Right cardiac atrium (tissue), 5 donors: ENCODE measurements at places on chromosomes 4 and X. TPM values are rescaled to one million over a fixed set of nuclear protein-coding genes. Genes with fewer than 3 reads are reported as not detected.

The PCDH19 gene
- polyA plus RNA-seq = 0.25 TPM

The DCX gene
- polyA plus RNA-seq = not detected

The HSFX2 gene
- 0.77 TPM for polyA plus RNA-seq

The SPP1 gene
- polyA plus RNA-seq = 20.9 TPM

The FAM9B gene
- not detected for polyA plus RNA-seq

The TLR1 gene
- polyA plus RNA-seq = 1.1 TPM

The PPP2R2C gene
- polyA plus RNA-seq = 2.8 TPM

The GAGE12F gene
- polyA plus RNA-seq = not detected

The TASL gene
- 0.11 TPM for polyA plus RNA-seq

The SCML2 gene
- polyA plus RNA-seq = 1.7 TPM

The ITGB1BP2 gene
- polyA plus RNA-seq = 186 TPM

The GNL3L gene
- polyA plus RNA-seq = 10.0 TPM

The SPARCL1 gene
- 492 TPM for polyA plus RNA-seq

The TMPRSS11E gene
- not detected for polyA plus RNA-seq

The SPANXA1 gene
- polyA plus RNA-seq = not detected

The RBM47 gene
- 0.97 TPM for polyA plus RNA-seq

The HSFX3 gene
- not detected for polyA plus RNA-seq

The TACR3 gene
- polyA plus RNA-seq = not detected

The DDIT4L gene
- 2.3 TPM for polyA plus RNA-seq

The MAGEB10 gene
- not detected for polyA plus RNA-seq

The ANXA5 gene
- polyA plus RNA-seq = 168 TPM

The DRD5 gene
- 0.07 TPM for polyA plus RNA-seq

The TLR7 gene
- polyA plus RNA-seq = 0.02 TPM

The WNK3 gene
- 0.45 TPM for polyA plus RNA-seq

The CD99L2 gene
- polyA plus RNA-seq = 70.0 TPM

The ELMOD2 gene
- 9.2 TPM for polyA plus RNA-seq

The APBB2 gene
- 12.7 TPM for polyA plus RNA-seq

The GPR34 gene
- polyA plus RNA-seq = 1.5 TPM

The CFAP97 gene
- 4.1 TPM for polyA plus RNA-seq

The CHM gene
- polyA plus RNA-seq = 7.1 TPM

The TLL1 gene
- polyA plus RNA-seq = 0.52 TPM

The CXorf49 gene
- polyA plus RNA-seq = not detected

The ZAR1 gene
- polyA plus RNA-seq = not detected

The SPANXN3 gene
- not detected for polyA plus RNA-seq

The NKX6-1 gene
- polyA plus RNA-seq = not detected

The SLC25A14 gene
- polyA plus RNA-seq = 7.4 TPM

The YIPF7 gene
- polyA plus RNA-seq = 0.75 TPM

The PNMA5 gene
- polyA plus RNA-seq = not detected

The ZNF718 gene
- 1.7 TPM for polyA plus RNA-seq

The CT47A7 gene
- not detected for polyA plus RNA-seq

The NEUROG2 gene
- not detected for polyA plus RNA-seq

The CSAG2 gene
- not detected for polyA plus RNA-seq

The GK2 gene
- polyA plus RNA-seq = not detected

The JCHAIN gene
- 0.36 TPM for polyA plus RNA-seq
